NCI-H82 (cell line): ENCODE measurements at places on chromosomes 12 and 14.

GRCh38 chr12:43493261-43493797 lies 58.7 kb downstream of the ADAMTS20 start:
- DNase-seq = no peak

DNA sequence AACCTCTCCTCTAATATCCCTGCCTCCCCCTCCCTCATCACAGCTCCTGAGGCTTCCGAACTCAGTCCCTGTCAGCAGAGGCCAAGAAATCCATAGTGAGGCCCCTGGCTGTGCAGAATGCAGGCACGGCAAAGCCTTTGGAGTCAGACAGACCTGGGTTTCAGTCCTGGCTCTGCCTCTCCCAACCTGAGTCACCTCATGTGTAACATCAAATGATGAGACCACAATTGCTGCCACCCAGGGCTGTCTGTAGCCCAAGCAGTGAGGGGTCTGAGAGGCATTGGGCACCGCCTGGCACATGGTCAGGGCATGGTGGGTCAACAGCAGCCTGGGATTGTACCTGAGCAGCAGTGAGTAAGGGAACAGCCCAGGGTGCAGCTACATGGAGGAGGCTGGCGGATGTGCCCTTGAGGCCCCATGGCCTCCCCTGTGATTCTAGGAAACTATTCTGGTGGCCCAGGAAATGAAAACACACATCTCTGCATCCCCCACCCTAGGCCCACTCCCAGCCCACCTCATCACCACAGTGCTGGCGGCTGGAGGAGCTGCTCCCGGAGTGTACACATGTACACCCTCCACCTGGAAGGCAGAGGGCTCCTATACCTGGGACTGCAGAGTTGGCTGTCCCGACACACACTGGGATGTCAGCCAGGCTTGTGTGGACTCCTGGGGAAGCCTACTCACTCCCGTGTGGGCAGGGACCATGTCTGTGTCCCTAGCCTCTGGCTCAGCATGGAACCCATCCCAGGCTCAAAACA lies 7.7 kb downstream of the ANKRD33 start:
- no peak for DNase-seq

DNA sequence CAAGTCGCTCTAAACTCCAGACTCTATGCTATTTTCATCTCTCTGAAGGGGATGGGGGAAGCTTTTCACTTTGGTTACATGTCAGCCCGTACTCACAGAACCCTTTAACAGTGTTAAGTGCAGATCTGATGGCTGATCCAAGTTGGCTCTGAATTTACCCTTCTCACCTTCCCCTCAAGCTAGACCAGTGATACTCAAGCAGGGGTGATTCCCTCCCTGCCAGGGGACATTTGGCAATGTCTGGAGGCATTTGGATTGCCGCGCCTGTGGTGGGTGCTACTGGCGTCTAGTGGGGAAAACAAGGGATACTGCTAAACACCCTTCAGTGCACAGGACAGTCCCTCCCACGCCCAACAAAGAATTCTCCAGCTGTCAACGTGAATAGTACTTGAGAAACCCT lies 6.0 kb upstream of the TEX52 start:
- DNase-seq = no peak

DNA sequence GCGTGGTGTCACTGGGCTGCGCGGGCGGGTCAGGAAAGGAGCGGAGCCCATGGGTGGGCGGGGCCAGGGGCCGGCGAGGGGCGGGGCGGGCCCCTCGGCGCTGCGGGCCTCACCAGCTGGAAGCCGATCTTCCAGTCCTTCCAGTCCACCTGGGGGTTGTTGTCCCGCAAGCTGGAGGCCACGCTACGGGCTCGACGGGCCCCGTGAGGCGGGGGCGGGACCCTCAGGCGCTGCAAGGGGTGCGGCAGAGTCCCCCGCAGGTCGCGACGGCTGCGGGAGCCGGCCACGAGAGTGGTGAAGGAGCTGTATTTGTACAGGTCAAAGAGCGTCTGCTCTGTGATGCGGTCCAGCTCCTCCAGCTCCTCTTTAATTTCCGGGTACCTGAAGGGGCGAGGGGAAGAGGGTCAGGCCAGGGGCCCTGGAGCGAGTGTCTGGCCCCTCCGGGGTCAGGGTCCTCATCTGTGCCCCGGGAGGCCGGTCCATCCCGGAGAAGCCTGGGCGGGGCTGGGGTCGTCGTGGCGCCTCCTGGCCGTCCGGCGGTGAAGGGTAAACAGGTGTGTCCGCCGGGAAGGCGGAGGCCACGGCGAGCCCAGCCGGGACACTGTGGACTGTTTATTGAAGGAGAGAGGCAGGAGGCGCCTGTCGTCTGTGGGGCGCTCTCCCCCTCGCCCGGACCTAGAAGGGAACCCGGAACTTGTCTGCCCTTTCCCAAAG lies 11.9 kb downstream of the SCNN1A start:
- peak; percentile 87 for DNase-seq

GRCh38 chr14:56953884-56954283 lies 143.6 kb upstream of the OTX2 start:
- peak; percentile 98 for DNase-seq

- no peak for DNase-seq
These were observed 9.8 kb upstream of the RMST start for GRCh38 chr12:97452839-97453238.

DNA sequence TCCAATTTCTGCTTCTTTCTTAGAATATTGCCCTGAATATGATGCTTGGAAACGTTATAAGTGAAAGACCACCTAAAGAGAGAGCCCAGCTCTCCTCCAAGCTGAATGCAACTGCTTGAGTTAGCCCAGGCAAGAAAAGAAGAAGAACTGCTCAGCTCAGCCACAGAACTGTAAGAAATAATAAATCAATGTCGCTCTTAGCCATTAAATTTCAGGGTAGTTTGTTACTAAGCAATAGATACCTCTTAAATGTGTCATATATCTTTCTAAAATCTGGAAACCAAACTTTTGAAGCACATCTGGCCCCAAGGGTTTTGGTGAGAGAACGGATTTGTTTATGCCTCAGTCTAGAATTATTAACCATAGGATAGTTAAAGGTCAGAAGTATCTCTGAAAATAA lies 50.4 kb downstream of the SLC6A15 start:
- DNase-seq = no peak

DNA sequence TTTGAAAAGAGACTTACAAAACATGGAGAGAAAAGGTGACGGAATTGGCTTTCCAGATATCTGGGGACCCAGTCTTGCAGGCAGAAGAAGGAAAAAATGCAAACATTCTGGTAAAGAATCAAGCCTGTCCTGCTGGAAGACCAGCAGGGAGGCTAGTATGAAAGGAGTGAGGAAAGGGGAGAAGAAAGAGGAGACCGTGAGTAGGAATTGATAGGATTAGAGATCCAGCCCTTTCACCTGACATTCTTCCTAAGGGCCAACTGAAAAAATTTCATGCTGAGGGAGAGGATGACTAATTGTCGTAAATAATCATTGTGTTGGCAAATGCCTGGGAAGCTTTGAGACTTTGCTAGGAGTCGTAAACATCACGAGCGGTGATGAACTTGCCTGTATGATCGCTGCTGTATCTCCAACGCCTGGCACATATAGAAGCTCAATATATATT lies 12.1 kb downstream of the BHLHE41 start:
- no peak for DNase-seq

GRCh38 chr12:94099632-94100031 lies 48.7 kb upstream of the PLXNC1 start:
- peak; percentile 19 for DNase-seq

DNA sequence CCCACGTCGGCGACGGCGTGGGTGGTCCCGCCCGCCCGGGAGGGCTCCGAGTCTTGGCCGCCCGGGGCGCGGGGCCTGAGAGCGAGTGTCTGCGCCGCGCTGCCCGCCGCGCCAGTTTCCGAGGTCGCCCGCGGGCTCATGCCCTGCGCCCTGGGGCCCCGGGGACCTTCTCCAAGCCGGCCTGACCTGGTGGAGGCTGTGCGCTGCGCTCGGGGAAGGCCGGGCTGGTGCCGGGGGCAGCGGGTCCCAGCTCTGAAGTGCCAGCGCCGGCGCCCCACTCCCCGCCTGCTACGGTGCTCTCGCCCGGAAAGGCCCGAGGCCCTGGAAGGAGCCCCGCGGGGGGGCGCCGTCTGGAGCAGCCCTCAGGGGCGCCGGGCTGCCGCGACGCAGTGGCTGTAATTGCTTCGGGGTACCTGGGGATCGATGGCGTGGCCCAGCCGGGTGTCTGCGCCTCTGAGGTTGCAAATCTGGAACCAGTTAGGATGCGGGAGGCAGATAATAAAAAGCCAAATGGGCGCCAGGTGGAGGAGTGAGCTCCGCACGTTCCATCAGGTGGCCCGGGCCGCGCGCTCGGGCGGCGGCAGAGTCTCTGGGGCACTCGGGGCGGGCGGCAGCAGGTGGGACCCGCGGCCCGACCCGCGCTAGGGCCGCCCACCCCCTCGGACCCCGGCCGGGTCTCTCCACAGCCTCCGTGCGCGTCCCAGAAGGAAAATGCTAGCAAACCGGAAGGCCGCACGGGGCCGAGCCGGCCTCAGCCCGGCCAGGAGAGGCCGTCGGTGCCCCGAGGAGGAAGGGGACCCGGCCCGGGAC lies 102.3 kb upstream of the DIO3 start:
- no peak for DNase-seq

DNA sequence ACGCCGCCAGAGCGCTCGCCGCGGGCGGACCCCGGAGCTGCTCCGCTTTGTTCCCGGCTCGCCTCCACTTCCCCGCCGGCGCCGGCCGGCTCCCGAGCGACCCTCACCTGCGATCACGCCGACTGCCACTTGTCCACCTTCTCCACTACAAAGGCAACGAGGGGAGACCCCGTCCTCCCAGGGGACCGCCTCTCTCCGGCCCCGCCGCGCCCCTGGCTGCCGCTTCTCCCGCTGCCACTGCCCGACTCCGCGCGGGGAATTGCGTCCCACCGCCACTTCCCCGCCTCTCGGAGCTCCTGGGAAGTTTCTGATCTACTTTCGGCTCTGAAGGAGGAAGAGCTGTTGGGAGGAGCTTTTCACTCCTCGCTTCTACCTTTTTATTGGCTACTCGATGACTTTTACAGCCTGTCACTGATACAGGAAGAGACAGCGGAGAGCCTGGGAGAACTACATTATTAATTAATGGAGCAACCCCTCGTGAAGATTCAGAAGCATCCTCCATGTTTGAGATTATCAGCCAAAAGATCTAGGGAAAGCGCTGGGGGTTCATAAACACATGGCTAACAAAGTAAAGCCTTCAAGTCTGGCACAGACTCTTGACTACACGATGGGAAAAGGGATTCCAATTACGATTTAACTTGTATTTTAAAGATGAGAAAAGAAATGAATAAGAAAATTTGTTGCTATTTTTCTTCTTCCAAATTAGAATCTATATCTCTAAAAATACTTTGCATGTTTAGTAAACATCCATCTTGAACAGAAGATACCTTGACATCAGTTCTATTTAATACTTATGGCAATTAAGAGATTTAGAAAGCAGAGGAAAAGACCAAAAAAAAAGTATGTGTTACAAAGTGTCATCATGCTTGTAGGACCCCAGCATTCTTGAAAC lies at the start of gene BAZ1A:
Gene BAZ1A, minus strand, starts transcription at position 330 of the 892 bp plus-strand sequence. CDS start 756 bp downstream, outside the sequence.
- peak; percentile 95 for DNase-seq

GRCh38 chr14:56138928-56139327 lies 20.7 kb downstream of the PELI2 start:
- DNase-seq = peak; percentile 100

GRCh38 chr12:30930238-30930637 lies 3.7 kb downstream of the TSPAN11 start:
- DNase-seq = no peak

GRCh38 chr12:12466157-12466556 lies 96.5 kb downstream of the DUSP16 start:
- no peak for DNase-seq

- peak; percentile 70 for DNase-seq
These were observed 458 bp downstream of the KHNYN start for GRCh38 chr14:24430143-24430681.

DNA sequence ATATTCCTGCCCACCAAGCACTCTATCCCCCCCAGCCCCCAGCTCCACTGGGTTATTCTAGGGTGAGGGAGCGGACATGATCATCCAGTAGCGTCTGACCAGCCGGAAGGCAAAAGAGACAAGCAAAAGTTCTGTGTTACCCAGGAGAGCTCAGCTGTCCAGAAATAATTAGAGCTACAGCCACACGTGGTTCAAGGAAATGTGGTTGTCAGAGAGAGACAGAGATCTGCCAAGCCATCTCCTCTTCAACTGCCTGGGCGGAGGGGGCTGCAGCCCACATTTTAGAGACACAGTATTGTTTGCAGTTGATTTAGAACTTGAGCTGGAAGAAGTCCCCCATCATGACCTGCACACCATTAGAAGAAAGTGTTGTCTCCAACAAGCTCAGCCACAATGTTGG lies 30.4 kb downstream of the DAO start:
- no peak for DNase-seq

DNA sequence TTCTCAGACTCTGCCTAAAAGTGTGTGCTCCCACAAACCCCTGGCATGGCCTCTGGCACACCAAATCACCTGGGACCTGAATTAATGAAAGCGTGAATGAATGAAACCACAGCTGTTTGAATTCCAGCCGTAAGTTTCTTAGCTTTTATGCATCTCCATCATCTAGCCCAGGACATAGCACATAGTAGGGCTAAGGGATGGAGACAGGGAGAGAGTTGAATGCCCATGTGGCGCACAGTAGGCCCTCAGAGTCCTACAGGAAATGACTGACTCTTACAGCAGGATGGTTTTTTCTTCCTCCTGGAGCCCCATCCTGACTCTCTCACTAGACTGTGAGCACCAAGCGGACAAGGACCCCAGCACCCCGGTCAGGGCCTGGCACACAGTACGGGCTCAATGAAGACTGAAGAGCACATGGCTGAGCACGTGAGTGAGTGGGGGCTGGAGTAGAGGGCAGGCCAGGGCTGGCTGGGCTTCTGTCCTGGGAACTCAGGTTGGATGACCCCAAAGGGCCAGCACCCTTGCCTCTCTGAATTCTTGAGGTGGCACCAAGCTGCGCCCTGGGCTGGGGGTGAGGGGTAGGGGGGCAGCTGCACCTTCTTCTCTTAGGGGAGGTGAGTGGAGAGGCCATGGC lies 351.3 kb downstream of the MED13L start:
- DNase-seq = no peak

- DNase-seq = no peak
These were observed 109.6 kb downstream of the EML5 start for GRCh38 chr14:88683119-88683518.
